ENCODE measurements at places on chromosomes 11 and 22.

DNA sequence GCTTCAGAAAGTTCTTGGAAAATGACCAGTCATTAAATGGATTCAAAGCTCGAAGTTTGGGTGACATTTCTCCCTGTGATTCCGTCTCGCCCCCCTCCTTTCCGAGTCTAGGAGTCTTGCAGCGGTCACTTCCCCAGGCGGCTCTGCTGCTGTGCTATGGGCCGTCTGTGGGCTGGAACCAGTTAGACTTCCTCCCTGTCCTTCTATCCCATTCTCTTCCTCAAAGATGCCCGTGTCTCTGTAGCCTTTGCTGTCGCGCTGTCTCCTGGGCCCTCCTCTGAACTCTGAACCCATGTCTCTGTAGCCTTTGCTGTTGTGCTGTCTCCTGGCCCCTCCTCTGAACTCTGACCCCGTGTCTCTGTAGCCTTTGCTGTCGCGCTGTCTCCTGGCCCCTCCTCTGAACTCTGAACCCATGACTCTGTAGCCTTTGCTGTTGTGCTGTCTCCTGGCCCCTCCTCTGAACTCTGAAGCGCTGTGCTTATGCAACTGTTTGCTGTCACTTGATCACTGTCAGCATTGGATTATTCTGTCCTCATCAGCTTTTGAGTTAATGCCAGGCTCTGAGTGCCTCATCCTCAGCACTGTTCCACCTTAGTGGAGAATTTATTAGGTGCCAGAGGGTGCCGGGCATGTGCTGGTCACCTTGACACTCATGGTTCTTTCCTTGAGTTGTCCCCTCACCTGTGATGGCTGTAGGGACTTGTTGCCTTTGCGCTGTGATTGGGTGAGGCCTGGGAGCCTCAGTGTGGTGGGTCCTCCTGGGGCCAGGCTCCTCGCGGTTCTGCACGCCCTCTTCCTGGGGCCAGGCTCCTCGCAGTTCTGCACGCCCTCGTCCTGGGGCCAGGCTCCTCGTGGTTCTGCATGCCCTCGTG lies 173.3 kb downstream of the TBC1D22A start:
- DNase-seq: no peak

- DNase-seq: no peak
Observed at GRCh38 chr11:88359541-88359940, 22.0 kb upstream of the CTSC start.

GRCh38 chr11:121226415-121227263 lies 65.9 kb upstream of the SC5D start:
- DNase-seq: no peak

- DNase-seq: no peak
Observed at GRCh38 chr22:24758164-24758799, 16.2 kb downstream of the PIWIL3 start.

DNA sequence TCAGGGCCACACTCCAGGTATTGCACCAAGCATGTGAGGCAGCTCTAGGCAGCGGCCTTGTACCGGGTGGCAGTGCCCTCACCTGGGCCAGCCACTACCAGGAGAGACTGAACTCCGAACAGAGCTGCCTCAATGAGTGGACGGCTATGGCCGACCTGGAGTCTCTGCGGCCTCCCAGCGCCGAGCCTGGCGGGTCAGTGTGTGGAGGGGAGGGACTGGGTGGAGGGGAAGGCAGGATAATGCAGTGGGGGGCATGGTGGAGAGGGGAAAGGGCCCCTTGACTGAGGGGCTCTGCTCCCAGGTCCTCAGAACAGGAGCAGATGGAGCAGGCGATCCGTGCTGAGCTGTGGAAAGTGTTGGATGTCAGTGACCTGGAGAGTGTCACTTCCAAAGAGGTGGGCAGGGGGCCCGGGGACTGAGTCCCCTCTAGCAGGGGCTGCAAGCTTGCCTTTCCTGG lies 4.2 kb downstream of the SSH3 start:
- no peak for DNase-seq

DNA sequence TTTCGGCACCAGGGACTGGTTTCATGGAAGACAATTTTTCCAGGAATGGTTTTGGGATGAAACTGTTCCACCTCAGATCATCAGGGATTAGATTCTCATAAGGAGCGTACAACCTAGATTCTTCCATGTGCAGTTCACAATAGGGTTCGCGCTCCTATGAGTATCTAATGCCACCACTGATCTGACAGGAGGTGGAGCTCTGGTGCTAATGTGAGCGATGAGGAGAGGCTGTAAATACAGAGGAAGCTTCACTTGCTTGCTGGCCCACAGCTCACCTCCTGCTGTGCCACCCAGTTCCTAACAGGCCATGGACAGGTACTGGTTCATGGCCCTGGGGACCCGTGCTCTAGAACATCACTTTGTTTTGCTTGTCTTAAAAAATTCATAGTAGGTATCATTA lies 41.8 kb upstream of the AMPD3 start:
- DNase-seq: no peak

DNA sequence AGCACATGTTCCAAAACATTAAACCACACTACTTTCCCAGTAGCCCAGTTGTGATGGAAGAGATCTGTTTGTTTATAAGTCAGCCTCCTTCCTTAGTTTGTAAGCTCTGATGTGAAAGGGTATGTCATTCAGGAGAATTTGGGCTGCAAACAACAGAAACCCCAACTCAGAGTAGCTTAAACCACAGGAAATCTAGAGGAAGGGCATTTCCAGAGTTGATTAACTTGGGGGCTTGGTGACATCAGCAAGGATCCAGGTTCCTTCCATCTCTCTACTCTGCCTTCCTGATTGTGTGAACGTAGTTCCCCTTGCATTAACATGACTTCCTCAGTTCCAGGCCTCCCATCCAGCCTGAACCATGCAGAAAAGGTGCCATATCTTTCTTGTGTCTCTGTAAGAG lies 6.5 kb upstream of the FJX1 start:
- DNase-seq: no peak

- DNase-seq: no peak
Observed at GRCh38 chr11:46978005-46978491, 41.5 kb downstream of the CSTPP1 start.

GRCh38 chr11:23679981-23680380 lies 816.9 kb upstream of the LUZP2 start:
- DNase-seq: no peak

DNA sequence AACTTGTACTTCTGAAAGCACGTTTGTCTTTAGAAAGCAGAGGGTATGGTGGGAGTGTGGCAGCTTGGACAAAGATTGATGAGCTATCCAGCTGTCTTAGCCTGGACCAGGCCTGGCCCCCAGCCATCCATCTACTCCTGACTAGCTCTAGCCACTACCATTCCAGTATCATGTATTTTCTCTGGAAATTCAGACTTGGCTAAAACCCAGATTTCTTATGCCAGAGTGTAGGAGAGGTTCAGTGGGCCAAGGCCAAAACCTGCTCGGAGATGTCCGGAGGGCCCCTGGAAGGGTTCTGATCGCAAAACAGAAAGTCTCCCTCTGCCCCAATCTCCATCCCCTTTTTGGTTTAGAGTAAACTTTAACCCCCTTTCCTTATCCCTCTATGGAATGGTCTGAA lies 24.8 kb upstream of the MTCH2 start:
- DNase-seq: no peak

DNA sequence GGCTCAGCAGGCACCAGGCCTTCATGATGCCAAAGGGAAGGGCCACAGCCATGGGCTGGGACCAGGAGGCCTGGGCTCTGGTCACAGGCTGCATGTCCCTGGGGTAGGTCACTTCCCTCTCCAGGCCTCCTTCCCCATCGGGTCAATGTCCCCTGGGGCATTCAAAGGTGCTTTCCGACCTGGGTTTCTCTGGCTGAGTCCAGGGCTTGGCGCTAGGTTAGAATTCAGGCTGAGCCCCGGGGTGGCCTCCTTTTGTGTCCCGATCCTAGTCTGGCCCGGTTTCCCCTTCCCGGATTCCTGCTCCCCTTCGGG lies 12.2 kb downstream of the MAFF start:
- DNase-seq: no peak

- DNase-seq: no peak
Observed at GRCh38 chr22:19836512-19836911, 18.2 kb downstream of the GNB1L start.

GRCh38 chr11:105144887-105145286 lies 5.3 kb upstream of the CARD18 start:
- DNase-seq: peak; percentile 6

DNA sequence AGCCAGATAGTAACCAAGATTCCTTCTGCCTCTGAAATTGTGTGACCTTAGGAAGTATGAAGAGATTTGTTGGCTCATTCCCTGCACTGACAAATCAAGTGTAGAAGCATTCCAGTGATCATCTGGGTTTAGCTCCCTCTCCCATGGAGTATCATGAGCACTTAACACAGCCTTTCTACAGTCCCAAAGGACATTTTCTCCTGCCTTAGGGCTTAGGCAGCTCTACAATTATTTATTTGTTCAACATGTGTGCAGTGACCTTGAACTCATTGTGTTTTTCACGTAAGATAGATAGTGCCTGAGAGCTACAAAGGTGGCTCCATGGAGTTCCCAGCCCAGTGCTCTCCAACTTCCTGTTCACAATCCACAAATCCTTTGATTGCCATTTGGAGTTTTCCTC lies 94.8 kb upstream of the FAT3 start:
- DNase-seq: no peak

GRCh38 chr11:23574149-23574548 lies 713.9 kb upstream of the CCDC179 start:
- DNase-seq: no peak

- DNase-seq: no peak
Observed at GRCh38 chr11:131824771-131825170, 454.4 kb downstream of the NTM start.

GRCh38 chr11:7473717-7474116 lies 11.6 kb upstream of the OLFML1 start:
- no peak for DNase-seq

DNA sequence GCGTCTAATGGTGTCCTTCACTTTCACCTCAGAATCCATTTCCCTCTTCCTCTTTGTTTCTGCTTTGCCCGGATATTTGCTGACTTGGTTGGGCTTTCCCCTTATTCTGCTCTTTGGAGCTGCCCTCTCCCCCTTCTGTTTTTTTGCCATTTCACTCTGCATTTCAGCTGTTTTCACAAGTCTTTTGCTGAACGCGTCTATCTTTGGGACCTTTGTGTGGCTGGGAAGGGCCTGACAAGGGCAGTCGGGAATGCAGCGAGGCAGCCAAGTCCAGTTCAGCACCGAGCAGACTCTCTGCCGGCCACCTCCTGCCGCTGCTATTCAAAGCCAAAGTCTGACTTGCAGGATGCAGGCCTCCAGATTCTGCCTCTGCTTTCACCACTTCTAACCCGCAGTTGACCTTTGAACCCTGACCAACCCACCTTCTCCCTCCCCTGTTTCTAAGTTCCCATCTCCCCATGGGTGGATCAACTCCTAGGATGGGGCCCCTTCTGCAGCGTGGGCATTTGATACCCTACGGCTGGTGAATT lies 38.2 kb downstream of the FEZ1 start:
- DNase-seq: no peak

DNA sequence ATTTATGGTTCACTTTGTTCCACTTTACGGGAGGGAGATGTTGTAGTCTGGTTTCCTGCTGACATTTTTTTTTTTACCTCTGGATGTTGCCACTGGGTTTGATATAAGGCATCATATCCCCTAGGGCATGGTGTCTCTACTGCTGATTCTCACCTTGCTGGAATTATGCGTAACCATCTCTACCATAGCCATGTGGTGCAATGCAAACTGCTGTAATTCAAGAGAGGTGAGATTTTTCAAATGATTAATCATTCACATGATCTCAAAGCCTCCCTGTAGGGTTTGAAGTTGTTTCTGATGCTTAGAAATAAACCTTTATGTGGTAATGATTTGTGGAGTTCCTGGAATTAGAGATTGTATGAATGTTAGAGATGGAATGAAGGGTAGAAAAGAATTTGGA lies 13.0 kb downstream of the MS4A3 start:
- DNase-seq: no peak

DNA sequence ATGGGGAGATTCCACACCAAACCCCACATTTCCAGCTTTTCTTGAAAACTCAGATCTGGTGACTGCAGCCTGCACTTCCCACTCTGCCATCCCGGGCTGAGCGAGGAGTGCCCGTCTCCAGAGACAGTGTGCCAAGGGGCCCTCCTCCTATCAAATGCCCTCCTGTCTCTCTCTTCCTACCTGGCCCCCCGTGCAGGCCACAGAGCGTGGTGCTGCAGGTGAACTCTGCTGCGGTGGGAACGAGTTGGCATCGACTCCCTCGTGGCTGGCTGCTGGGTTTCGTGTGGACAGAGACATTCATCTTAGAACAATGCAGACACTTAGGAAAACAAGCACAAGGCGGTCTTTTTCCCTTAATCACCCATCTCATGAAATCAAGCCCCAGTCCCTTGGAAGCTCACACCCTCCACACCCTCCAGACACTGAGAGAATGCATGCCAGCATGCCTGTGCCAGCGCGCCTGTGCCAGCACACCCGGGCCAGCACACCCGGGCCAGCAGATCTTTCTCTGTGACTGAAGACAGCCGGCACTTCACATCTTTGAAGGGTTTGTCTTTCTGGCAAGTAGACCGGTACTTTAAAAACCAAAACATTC lies 65.0 kb downstream of the PARVB start:
- no peak for DNase-seq

DNA sequence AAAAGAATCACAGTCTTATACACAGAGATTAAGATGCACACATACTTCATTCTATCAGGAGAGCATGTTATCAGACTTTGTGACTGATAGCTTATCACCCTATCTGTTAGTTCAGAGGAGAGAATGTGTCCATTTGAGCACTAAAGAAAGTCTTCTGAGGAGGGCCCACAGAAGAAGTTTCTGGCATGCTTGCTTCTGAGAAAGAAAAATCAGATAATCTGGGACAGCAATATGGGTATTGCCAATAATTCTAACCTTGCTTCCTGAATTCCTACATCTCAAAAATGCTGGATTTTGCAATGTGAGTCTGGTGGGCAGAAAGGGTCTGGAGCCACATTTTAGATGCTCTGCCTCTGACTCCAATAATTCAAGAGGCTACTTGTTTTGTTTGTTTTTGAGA lies 128.9 kb downstream of the RBFOX2 start:
- no peak for DNase-seq

DNA sequence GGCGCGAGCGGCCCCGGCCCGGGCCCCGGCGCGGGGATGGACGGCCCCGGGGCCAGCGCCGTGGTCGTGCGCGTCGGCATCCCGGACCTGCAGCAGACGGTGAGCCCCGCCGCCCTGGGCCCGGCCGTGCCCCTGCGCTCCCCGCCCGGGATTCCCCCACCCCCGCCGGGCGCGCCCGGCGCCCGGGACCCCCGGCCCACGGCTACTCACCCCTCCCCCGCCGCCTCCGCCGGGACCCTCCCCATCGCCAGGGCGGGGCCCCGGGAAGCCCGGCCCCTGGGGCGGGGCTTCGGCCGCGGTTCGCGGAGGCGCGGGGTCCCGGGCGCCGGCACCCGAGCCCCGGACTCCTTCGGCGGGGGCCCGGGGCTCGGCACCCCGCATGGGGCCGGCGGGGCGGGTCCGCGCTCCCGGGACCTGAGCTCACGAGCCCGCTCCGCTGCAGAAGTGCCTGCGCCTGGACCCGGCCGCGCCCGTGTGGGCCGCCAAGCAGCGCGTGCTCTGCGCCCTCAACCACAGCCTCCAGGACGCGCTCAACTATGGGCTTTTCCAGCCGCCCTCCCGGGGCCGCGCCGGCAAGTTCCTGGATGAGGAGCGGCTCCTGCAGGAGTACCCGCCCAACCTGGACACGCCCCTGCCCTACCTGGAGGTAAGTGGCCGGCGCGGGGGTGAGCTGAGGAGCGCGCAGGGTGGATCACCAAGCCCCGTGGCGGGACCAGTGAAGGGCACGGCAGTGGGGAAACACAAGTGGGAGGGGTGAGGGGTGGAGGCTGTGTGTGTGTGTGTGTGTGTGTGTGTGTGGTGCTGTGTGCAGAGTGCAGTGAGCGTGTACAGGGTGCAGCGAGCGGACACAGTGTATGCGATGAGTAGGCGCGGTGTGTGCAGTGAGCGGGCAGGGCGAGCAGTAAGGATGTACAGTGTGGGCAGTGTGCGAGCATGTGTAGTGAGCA lies 2.3 kb downstream of the SHANK3 start:
- no peak for DNase-seq

Measured in SK-N-MC (cell line).